SK-N-DZ (cell line): ENCODE measurements at places on chromosomes 2 and 18.
A peak's percentile ranks its signal among the peaks of the same experiment; 100 is the strongest.

DNA sequence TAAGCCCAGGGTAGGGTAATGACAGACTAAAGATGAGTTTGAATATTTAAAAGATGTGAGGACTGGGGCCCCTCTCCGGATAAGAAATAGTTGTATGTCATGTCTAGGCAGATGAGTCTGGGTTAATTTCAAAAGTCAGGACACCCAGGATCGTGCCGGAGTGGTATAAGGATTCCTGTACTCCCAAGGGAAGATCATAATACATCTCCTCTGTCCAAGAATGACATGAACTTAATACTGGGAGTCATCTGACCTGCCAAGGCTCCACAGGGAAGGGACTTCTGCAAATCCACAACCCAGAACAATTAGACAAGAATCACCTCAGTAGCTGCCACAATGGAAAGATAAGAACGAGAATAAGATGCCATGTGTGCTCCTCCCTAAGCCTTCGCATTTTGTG, 17.1 kb downstream of the RPRM start:
- DNase-seq = no peak

DNA sequence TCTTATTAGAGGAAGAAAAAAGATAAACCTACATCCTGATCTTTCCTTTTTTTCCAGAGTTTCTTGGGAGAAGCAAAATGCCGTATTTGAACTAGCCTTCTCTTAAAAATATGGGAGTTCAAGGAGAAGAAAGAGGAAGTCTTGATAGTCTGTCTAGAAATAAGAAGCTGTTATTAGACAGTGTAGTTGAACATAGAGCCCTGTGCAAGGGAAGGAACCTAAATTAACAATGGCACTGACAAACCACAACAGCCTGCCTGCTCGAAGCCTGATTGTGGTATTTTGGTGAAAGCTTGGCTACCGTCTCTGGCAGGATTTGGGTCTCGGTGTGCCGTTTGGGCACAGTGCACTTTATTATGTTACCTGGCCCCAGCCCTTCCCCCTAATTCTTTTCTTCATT, 17.1 kb downstream of the SMARCAL1 start:
- DNase-seq = no peak

- peak; percentile 49 for DNase-seq
These were observed 655 bp downstream of the ACTR3 start for GRCh38 chr2:113890253-113891235.

DNA sequence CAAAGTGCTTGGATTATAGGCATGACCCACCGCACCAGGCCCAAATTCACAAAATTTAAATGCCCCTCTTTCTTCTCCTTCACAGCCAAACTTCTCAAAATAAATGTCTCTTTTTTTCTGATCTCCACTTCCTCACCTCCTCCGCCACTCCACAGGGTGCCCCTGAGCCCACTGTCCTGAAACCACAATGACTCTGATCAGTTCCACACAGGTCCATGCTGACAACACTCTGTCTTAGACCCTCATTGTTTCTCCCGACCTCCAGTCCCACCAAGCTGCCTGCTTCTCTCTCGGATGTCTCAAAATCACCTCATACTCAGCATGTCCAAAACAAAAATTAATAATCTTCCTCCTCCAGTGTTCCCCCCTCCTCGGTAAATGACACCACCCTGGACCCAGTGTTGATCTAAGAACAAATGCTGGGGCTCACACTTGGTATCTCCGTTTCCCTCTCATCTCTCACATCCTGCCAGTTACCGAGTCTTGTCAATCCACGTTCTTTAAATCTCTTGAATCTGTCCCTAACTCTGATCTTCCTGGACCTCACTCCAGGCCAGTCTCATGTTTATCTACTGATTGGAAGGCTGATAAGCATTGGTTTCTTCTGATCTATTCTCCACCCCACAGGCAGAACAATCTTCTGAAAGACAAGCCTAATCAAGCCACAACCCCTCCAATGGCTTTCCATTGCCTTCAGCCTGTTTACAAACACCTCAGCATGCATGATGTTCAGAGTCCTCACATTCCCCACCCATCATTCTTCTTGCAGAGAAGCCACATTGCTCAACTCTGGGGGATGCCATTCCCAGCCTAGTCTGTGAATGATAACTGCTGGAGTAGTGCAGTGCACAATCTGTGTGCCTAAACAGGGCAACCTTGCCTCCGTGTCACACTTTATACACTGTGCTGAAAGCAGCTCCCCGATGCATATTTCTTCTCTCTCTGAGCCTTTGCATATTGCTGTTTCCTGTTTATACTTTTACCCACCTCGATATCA, 12.4 kb upstream of the ANKRD44 start:
- DNase-seq = no peak

- no peak for DNase-seq
These were observed 62.1 kb downstream of the NUP35 start for GRCh38 chr2:183186296-183186695.

DNA sequence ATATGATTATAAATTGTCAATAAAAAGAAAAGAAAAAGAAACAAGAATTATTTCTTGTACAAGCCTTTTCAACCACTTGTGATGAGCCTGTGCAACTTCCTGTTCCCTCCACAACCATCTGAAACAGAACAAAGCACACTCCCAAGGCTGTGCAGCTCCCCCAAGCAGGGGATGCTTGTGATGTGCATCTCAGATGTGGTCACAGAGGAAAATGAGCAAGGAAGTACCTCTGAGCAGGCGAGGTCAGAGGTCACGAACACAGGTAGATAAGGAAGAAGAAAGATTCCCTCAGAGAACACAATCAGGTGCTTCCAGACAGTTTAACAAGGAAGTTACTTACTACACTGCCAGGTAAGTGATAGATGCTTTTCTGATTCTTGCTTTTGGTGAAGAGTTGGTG, 274.8 kb upstream of the SLC39A10 start:
- DNase-seq = no peak

DNA sequence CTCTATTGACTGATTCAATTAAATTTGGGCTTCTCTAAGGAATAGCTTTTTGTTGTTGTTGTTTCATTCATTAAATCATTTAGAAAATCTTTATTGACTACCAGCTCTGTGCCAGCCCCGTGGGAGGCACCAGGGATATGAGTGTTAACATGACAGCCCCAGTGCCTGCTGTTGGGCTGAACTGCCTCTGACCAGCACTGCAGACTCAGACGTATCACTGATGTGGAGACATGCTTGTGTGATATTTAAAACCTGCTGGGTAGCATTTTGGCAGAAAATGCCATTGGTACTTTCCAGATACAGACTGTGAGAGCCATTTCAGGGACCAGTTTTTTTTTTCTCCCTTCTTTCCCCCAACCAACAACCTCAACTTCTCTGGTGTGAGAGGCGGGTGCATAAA, 38.6 kb upstream of the KCNF1 start:
- DNase-seq = no peak

- no peak for DNase-seq
These were observed 4.4 kb upstream of the PAX3 start for GRCh38 chr2:222303045-222303827.

GRCh38 chr2:180033993-180034894, 27.1 kb upstream of the CWC22 start:
- no peak for DNase-seq
